Glomerular endothelial cell (primary cell): ENCODE measurements at places on chromosomes 5 and 9. TPM values are rescaled to one million over a fixed set of nuclear protein-coding genes. Genes with fewer than 3 reads are reported as not detected.

LAMC3 gene
- total RNA-seq, result 0.12 and 0.63 TPM in 2 replicates

GRCh38 chr9:128254855-128255759, 20.7 kb downstream of the GOLGA2 start:
- DNase-seq, result no peak

GRCh38 chr9:105295201-105295550, 50.7 kb downstream of the SLC44A1 start:
- no peak for DNase-seq

DNA sequence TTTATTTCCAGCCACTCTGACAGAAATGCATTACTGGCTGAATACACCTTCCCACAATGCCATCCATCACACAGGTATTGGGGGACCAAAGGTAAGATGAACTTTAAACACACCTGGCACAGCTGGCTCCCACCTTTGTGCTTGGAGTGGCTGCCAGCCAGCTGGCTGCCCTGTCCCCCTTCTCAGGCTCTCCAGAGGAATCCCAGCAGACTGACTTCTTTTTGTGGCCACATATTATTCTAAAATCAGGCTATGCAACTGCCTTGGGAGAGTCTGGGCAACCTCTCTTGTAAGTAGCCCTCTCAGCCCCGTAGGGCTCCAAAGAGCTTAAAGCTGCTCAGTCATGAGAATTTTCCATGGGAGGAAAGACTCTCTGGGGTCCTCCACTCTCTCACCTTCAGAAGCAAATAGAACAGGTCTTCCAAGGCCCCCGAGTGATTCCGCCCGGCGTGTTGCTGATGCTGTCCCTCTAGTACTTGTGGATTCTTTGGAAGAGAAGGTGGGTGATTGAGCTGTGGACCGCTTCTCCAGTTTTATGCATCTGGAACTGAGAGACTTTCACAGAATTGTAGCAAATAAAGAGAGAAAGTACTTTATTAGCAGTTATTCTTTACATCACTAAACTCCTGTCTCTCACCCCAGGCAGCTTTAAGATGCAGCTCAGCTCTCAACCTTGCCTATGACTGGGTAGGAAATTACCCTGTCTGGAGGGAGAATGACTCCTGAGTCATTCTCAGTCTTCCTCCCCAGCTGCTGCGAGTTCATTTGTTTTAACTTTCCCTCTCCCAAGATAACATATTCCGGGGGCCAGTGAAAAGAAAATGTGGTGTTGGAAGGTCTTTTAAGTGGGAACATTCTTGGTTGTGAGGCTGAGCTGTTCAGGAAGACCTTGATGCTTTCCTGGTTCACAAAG, 159.4 kb upstream of the PITX1 start:
- DNase-seq, result no peak

FYB1 gene
- not detected in 2 replicates for total RNA-seq

SEMA4D gene
- total RNA-seq, result 2.7 and 5.6 TPM in 2 replicates

DNA sequence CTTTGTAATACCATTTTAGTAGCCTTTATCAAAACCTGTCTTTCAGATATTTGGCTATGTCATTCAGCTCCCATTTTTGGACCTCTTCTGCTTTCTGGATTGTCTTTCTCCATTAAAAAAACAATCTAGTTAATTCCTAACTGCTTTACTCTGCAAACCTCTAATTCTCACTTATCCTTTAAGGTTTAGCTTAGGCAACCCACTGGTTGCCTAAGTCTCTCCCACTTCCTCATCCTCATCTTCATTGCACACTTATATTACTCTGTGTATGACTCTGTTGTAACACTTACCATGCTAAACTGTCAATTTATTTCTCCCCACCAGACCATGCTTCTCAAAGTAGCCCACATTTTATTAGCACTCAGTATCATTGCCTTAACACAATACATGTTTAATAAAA, 205.0 kb upstream of the DMRTA1 start:
- no peak for DNase-seq

C5orf63 gene
- total RNA-seq, result 1.3 and 10.3 TPM in 2 replicates

GRIN1 gene
- not detected in 2 replicates for total RNA-seq

DNA sequence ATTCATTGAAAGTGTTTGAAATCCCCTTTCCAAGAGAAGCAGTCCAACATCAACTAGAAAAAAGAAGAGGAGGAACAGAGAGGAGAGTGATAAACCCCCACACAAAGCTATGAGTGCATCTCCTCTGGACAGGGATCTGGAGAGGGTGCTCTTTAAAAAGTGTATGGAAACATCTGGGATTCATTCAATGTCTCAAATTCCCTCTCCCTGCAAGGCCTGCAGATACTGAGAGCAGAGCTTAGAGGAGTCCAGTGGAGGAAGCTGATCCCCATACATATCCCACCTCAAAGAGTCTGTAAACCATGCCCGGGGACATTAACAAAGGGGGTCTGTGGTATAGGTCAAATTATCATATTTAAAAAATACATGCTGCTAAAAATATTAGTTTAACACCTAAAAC, 2.2 kb downstream of the SPOCK1 start:
- DNase-seq, result no peak

GRCh38 chr5:158534203-158534602, 565.5 kb downstream of the EBF1 start:
- no peak for DNase-seq

DNA sequence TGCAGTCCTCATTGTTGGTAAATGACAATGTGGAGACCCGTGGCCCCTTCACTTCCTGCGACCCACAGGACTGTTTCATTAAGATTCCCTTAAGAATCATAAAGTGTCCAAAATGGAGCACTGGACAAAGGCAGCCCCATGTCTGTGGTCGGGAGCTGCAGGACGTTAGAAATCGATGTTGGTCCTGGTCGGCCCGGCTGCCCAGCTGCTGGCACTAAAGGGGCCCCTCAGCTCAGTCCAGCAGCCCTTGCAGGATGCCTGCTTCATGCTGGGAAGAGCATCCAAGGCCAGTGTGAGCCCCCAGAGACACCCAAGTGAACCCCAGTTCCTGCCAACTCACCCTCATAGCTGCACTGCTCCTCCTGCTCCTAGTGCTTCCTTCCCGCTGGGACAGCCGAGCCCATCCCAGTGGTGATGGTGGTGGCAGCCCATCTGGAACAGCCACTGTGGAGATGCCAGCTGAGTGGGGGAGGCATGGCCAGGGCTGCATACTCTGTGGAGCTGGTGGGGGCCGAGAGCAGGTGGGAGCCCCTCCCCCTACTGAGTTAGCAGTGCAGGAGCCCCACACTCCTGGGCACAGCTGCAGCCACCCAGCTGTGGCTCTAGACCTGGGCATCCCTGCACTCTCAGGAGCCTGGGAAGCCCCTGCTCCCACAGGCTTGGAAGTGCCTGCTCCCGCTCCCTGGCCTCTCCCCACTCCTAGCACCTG, 168.0 kb upstream of the IRX2 start:
- DNase-seq, result no peak

SHC3 gene
- 4.5 and 7.3 TPM in 2 replicates for total RNA-seq

DNA sequence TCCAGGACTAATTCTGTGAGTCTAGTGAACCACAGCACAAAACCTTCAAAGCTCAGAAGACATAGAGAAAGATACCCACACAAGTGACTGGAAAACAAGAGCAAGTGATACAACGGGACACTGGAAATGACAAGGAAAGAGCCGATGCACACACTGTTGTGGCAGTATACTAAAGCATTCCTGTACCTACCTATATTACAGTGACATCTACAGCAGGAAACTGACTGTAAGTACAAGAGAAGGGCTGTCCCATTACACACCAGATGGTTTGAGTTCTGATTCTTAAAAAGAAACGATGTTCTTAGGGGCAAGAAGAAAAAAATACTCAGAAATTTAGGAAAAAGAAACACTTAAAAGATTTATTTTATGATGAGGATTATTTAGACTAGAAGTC, 18.5 kb downstream of the TMEM245 start:
- no peak for DNase-seq

DNA sequence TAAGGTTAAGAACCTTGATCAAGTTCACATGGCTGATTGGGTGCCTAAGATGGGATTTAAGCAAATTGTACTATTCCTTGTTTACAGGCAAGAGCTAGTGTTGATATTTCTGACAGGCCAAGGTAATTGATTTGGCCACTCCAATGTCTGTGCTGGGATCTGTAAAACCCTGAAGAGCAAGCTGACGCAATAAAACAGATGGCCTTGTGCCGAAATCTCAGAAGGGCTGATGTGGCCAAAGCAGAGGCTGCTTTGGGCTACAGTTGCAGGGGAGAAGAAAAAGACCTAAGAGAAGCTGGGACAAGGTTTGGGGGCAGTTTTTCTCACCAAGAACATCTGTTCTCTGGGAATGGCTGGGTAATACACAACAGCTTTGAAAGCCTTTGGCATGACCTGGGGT, 463.2 kb upstream of the ZNF608 start:
- no peak for DNase-seq

- DNase-seq, result no peak
These were observed 269.8 kb upstream of the RFX3 start for GRCh38 chr9:3795556-3795955.
